ENCODE measurements at places on chromosomes 3 and 15.

DNA sequence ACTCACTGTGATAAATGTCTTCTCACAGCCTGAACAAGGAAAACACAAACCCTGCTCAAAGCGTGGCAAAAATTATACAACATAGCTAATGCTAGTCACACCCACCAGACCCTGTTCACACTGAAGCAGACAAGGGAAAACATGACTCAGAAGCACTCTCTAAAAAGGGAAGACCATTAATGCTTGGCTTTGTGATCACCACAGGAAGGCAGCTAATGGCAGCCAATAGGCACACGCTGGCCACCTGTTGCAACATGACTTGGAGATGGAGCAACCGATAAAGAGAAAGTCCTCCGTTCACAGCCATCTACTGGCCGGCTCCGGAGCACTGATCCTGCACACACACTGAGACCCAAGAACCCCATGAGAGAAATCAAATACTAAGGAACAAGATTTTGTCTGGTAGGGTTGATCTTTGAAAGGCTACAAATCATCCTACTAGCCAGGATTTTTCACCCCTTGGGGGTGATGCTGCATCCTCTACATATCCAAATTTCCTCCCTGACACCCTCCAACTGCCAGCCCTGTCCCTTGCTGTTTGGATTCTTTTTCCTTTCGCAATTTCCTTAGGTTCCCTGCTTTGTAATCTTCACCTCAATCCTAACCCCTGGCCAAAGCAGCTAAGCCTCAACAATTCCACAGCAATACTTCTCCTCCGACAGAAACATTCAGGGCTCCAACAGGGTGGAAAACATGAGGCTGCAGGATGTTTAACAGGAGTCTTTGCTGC lies 3.2 kb downstream of the ZXDC start:
- peak; percentile 89 for DNase-seq

DNA sequence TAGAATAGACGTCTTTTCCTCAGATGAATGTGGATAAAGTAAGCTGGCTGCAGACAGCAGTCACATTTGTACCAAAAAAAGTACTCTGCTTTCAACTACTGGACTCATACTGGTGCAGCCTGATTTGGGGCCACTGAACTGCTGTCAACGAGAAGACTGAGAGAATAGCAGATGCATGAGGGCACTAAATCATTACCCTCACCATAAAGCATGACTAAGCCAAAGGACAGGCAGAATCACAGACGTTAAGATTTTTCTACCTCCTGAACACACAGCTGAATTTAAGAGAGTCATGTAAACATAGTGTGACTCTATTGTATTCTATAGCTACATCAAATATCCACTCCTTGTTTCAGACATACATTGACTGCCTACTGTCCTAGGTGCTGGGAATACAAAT lies 67.8 kb upstream of the CDAN1 start:
- no peak for DNase-seq

DNA sequence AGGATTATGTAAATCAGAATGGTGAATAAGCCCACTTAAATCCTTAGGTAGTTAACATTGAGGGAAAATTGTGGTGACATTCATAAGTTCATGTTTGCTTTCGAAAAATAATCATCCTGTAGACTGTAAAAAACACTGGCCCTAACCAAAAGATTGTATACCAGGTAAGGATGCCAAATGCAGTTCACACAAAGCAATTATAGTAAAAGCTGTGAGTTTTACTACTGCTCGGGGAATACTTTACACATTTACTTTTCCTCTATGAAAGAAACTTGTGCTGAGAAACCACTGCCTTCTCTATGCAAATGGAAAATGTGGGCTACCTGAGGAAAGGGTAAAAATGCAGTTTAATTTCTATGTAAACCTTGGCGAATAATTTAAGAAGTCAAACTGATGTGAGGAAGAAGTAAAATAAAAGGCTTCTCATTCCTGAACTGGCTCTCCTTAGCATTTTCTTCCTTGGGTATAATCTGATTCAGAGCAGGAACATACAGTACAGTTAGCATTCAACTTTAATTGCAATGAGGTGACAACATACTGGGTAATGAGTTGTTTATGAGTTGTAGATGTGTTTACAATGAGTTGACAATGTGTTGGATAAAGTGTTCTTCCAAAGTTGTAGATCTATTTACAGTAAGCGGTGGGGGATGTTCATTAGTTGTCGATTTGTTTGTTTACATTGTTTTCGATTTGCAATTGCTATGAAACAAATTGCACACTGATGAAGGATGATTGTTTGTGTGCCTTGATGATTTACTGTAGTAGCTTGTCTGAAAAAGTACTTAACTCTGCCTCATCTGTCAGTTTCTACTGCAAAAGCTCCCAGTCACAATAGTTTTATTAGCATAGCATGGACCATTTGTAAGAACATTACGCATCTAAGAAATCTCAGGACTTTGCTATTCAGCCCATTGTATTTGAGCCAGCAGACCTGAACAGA lies 453.0 kb upstream of the DPH6 start:
- DNase-seq: no peak

DNA sequence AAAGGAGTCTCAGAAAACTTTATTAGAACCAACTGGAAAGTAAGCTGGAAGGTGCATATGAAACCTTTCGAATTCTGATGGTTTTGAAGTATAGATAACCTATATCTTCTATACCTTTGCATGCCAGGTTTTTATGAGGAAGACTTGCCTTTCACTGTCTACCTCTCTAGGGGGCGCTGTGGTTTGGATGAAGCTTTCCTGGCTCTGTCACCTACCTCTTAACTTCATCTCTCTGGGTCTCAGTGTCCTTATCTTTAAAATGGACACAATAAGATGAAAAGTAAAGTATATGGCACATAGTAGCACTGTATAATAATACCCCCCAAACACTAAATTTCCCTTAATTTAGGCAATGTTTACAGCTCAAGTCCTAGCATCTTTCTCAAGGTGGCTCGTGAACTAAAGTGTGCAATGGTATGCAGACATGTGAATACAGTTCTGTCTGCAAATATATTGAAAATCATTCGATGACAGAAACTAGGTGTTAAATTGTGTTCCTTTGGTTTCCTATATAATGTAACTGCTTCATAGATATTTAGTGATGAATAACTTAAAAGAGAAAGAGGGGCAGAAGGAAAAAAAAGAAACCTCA lies 314.3 kb downstream of the CHST2 start:
- peak; percentile 45 for DNase-seq

GRCh38 chr15:73838831-73839426 lies 34.4 kb upstream of the TBC1D21 start:
- peak; percentile 20 for DNase-seq

DNA sequence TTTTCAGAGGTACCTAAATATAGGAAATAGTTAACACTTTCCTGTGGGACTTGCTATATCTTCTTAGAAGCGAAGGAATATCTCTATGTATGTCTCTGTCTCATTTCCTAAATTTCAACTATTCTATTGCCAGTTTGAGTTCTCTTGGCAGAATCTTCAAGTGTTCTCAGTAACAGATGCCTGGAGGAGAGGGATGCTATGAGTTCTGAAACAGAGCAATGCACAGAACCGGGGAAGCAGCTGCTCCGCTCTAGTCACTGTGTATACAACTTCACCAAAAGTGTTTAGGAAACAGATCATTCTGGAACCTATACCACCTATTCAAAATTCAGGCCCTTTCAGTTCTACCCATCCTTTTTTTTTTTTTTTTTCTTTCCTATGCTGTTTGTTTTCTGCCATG lies 144.6 kb downstream of the RORA start:
- no peak for DNase-seq

- no peak for DNase-seq
Observed at GRCh38 chr3:152682477-152682876, 152.5 kb upstream of the P2RY1 start.

DNA sequence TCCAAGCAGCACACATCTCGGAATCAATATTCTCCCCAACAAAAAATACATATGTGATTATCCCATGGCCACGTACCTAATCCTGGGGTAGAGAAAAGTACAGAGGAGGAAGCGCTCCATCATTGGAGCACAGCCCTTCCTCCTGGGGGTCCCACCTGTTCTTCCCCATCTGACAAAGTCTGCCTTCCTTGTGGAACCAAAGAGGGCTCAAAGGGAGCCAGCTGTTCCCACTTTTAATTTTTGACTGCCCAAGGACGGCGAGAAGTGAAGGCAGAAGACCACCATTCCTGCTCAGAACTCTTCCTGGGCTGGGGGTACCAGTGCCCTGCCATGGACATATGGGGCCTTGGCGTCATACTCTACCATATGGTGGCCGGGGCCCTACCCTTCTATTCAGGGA lies 14.1 kb upstream of the FANCD2 start:
- DNase-seq: no peak

DNA sequence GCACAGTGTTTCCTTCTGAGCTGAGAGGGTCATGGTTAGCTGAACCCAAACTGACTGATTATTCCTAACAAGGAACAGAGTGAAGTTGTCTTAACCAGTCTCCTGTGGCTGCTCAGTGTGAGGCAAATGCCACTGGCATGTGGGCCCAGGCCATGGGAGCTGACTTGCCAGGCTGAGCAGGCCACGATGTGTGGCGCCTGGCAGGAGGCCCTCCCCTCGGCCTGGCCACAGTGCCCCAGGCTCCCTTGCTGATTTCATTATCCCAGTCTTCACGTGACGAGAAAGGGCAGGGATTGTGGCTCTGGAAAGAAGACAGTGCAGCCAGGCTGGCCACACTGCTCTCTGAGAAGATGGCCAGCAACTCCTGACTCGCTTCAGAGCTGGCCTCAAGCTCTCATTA lies 58.8 kb downstream of the SLCO2A1 start:
- DNase-seq: no peak

GRCh38 chr15:80556694-80557367 lies 138.3 kb upstream of the ABHD17C start:
- DNase-seq: no peak

DNA sequence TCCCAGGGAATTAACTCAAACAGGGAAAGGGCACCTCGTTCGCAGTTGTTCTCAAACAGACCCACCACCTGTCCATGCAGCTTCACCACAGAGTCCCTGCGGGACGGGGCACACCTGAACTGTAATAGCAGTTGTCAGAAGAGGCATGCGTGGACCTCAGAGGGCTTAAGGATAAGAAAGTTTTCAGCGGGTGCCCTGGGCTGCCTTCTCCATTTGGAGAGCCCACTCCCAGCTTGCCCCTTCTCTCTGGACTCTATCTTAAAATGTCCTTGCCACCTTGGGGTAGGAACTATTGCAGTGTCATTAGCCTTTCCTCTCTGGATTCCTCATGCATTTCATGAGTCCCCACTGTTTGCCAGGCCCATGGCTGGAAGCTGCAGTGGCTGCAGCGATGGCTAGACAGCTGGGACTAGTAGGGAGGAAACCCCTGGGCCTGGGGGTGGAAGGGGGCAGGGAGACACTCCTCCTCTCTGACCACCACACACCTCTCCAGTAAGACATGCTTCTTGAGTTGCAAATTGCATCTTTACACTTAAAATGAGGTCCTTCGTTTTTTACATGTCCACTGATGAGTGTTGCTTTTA lies 33.5 kb downstream of the PDIA5 start:
- no peak for DNase-seq

GRCh38 chr3:123767009-123767372 lies 117.1 kb downstream of the MYLK start:
- DNase-seq: no peak

GRCh38 chr3:125670945-125671344 lies 75.6 kb upstream of the OSBPL11 start:
- DNase-seq: no peak

DNA sequence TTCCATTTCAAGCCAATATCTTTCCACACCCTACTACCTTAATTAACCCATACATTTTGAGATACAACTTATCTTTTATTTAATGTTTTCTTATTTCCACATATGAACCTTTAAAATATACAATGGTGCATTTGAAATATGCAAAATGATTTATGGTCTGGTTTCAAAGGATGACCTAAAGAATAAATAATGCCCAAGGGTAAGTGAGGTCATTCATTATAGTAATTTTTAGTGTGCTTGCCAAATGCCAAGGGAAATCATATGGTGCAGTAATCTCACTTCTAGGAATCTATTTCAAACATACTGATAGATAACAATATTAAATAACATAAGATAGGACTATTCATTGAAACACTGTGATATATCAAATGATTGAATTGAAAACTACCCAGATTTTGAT lies 1055.4 kb downstream of the AGBL1 start:
- no peak for DNase-seq

DNA sequence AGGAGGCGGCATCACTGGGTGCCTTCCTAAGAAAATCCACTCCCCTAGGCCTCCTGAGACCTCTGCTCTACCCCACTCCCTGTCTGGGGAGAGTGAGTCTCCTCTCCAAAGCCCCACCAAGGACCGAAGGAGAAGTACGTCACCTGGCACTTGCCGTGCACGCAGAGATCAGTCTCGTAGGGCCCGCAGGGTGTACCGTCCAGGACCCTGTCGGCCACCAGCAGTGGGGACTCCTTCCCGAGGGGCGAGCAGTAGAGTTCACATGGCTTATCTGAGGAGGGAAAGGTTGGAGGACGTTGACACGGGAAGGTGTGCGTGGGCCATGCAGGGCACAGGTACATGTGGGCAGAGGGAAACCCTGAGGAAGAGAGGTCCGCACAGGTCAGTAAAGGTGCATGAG lies 232.9 kb downstream of the ADAMTS17 start:
- no peak for DNase-seq

GRCh38 chr3:104526901-104527401 lies 839.8 kb upstream of the ALCAM start:
- no peak for DNase-seq

DNA sequence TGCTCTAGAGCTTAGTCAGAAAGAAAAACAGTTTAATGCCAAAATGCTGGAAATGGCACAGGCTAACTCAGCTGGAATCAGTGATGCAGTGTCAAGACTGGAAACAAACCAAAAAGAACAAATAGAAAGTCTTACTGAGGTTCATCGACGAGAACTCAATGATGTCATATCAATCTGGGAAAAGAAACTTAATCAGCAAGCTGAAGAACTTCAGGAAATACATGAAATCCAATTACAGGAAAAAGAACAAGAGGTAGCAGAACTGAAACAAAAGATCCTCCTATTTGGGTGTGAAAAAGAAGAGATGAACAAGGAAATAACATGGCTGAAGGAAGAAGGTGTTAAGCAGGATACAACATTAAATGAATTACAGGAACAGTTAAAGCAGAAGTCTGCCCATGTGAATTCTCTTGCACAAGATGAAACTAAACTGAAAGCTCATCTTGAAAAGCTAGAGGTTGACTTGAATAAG lies 150.5 kb upstream of the LRRFIP2 start:
- DNase-seq: no peak

DNA sequence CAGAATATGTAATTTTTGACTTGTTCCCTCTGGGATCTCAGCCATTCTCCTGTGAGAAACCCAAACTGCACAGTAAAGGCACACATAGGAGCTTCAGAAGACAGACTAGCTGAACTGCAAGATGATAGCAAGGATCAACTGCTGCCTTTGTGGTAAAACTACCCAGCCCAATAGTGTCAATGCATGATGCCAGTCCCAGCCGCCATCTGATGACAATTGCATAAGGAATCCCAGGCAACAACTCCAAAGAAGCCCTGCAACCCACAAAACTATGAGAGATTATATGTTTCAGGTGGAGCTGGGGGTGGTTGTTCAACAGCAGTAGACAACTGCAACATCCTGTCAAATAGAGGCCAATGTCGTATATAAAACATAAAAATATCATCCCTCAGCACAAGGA lies 192.4 kb upstream of the ARPP21 start:
- DNase-seq: no peak

Data from Calu3 (cell line).